ENCODE measurements at places on chromosomes 1 and 21.

DNA sequence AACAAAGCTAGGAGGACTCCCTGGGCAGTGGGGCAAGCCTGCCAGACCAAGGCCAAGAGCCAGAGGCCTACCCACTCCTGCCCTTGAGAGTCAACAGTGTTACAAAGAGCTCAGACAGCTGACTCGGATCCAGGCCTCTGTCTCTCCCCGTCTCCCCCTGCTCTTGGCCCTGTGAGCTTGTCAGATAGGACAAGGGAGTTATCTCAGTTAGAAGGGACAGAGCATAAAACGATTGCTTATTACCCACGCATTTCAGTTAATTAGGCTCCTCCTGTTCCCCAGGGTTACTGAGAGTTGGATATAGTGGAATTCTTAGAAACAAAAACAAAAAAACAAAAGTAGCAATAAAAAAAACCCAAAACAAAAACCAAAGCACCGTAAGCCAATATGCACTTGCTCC lies 1.3 kb downstream of the SLC41A1 start:
- peak; percentile 75 for DNase-seq

DNA sequence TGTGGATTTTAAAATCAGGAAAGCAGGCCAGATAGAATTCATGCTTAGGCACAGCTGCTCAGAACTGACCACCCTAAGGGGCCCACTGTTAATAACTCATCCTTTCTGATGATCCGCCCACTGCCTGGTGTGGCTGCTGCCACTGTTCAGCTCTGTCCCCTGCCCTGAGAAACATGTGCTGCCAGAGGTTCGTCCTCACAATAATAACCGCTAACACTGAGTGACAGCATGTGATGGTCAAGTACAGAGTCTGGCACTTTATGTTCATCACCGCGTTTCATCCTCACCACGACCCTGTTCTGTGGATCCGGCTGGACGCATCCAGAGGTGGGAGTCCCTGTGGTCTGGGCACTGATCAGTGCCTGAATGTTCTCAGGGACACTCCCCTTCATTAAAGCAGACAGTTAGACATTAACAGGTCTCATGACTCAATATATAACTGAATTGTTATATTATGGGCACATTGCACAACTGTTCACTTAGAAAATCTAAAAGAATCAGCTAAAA lies 108.6 kb downstream of the SIM2 start:
- no peak for DNase-seq

GRCh38 chr1:118085365-118085764 lies 99.7 kb downstream of the SPAG17 start:
- DNase-seq, result no peak

- DNase-seq, result peak; percentile 44
Observed at GRCh38 chr1:85577419-85578320, 2.9 kb upstream of the CCN1 start.
